Melanocyte of skin (primary cell): ENCODE measurements at places on chromosomes 16 and 17. TPM values are rescaled to one million over a fixed set of nuclear protein-coding genes. Genes with fewer than 3 reads are reported as not detected.

Gene DCAKD
- 46.0 and 53.1 TPM in 2 replicates for total RNA-seq

Gene IL17C
- total RNA-seq, result not detected in 2 replicates

Gene TCAP
- 0.34 and 0.36 TPM in 2 replicates for total RNA-seq

Gene STAT5A
- 54.8 and 64.6 TPM in 2 replicates for total RNA-seq

Gene SPSB3
- 19.3 and 19.4 TPM in 2 replicates for total RNA-seq

Gene BCO1
- total RNA-seq, result 2.8 TPM in 1 of 2 replicates, not detected in the other

Gene YBX2
- 0.67 TPM in 1 of 2 replicates, not detected in the other for total RNA-seq
